ENCODE measurements at places on chromosomes 6 and 20. TPM values are rescaled to one million over a fixed set of nuclear protein-coding genes. Genes with fewer than 3 reads are reported as not detected.

DNA sequence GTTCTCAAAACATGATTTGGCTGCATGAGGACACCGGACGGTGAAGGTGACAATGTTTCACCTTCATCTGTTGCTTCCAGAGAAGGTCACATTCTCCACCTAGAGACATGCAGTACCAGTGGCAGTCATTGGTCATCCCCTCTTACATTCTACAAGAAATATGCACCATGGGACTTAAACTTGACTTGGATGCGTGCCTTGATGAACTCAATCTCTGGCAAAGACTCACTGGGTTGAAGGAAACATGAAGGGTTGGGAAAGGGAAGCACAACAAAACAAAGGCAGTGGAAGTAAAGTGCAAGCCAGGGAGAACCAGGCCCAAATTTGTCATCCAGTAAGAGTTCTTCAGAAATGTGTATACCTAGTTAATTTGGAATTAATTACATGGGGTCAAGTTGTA, 39.4 kb upstream of the ARMH2 start:
- H3K27me3 ChIP-seq = no peaks in the 10 kb centered on the region
- H3K4me3 ChIP-seq = no peak overlapping the region
- H3K36me3 ChIP-seq = peaks cover 83% of the 10 kb centered on the region
- no peak for DNase-seq

Gene ANKEF1
- total RNA-seq = 3.5 TPM

- H3K27ac ChIP-seq = no peak overlapping the region
- H3K36me3 ChIP-seq = peaks cover 7% of the 10 kb centered on the region
- H3K4me1 ChIP-seq = peaks cover 27% of the 10 kb centered on the region
- no peak overlapping the region for H3K4me3 ChIP-seq
- H3K27me3 ChIP-seq = no peaks in the 10 kb centered on the region
These were observed 13.4 kb downstream of the SLX4IP start for GRCh38 chr20:10448270-10449156.

- H3K27ac ChIP-seq = no peak overlapping the region
- DNase-seq = no peak
- no peaks in the 10 kb centered on the region for H3K36me3 ChIP-seq
- no peak overlapping the region for H3K4me3 ChIP-seq
These were observed 137.1 kb downstream of the DNAH8 start for GRCh38 chr6:38852215-38852614.

DNA sequence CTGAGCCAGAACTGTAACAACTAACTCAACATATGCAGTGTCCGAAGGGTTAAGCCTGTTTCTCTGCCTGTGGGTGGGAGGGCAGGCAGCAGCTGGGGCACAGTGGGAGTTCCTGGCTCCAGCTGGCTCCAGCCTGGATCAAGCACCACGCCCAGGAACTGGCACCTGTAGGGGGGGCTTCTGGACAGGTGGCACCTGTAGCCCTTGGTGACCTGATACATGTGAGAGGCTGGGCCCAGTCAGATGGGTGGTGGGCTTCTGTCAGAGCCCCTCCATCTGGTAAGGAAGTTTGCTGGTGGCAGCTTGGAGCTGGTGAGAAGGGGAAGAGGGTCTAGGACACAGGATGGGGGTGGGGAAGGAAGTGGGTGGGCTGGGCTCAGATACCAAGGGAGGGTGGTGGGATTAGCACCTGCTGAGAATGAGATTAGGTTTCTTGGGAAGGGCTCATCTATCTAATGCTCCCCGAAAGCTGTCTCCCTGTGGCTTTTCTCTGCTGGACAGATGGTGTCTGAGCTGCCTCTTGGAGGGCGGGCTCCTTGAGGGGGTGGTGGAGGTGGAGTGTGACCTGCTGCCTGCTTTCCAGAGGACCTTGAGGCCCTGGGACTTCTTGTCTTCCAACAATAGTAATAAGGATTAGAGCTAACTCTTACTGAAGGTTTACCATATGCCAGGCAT, 28.5 kb downstream of the BCL2L1 start:
- no peak overlapping the region for H3K4me3 ChIP-seq
- H3K4me1 ChIP-seq = peaks cover 56% of the 10 kb centered on the region
- no peaks in the 10 kb centered on the region for H3K27me3 ChIP-seq
- H3K36me3 ChIP-seq = peaks cover 60% of the 10 kb centered on the region

- no peaks in the 10 kb centered on the region for H3K27me3 ChIP-seq
- H3K4me3 ChIP-seq = no peak overlapping the region
- no peak overlapping the region for H3K27ac ChIP-seq
- no peaks in the 10 kb centered on the region for H3K36me3 ChIP-seq
These were observed 365.0 kb upstream of the CHD6 start for GRCh38 chr20:41983159-41983558.

GRCh38 chr20:30922129-30922528, 335.3 kb upstream of the DEFB115 start:
- H3K36me3 ChIP-seq = peaks cover 7% of the 10 kb centered on the region
- DNase-seq = no peak
- H3K4me3 ChIP-seq = no peak overlapping the region
- no peaks in the 10 kb centered on the region for H3K4me1 ChIP-seq

GRCh38 chr20:49697071-49697470, 16.6 kb downstream of the B4GALT5 start:
- H3K27ac ChIP-seq = peak overlapping the region; percentile 39
- DNase-seq = no peak
- no peak overlapping the region for H3K4me3 ChIP-seq
- no peaks in the 10 kb centered on the region for H3K27me3 ChIP-seq
- peaks cover 58% of the 10 kb centered on the region for H3K4me1 ChIP-seq
- H3K36me3 ChIP-seq = peaks cover 13% of the 10 kb centered on the region

- no peaks in the 10 kb centered on the region for H3K27me3 ChIP-seq
- peaks cover 18% of the 10 kb centered on the region for H3K36me3 ChIP-seq
- H3K27ac ChIP-seq = no peak overlapping the region
- DNase-seq = no peak
These were observed 154.4 kb downstream of the TMEM200A start for GRCh38 chr6:130520221-130520620.

DNA sequence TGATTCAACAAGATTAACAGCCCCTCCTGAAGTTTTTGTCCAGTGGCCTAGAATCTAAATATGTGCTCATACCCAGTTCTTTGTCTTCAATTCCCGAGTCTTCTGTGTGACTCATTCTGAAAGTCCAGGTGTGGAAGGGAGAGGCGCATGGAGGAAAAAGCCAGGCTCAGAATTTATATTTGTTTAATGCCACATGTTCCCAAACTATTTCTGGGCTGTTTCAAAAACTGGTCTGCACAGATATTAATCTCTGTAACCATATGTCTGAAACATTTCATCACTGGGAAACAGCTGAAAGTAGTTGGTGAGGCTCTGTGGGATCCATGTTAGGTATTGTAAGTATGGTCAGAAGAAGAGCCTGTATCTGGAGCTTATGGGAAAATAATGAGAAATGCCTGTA, 266.0 kb downstream of the PAX1 start:
- H3K4me1 ChIP-seq = no peaks in the 10 kb centered on the region
- H3K36me3 ChIP-seq = no peaks in the 10 kb centered on the region
- H3K4me3 ChIP-seq = no peak overlapping the region
- no peak overlapping the region for H3K27ac ChIP-seq

Gene PRSS16
- total RNA-seq = 0.38 TPM

GRCh38 chr6:155341130-155341828, 27.0 kb upstream of the TFB1M start:
- H3K4me1 ChIP-seq = peaks cover 27% of the 10 kb centered on the region
- no peak for DNase-seq
- peaks cover 36% of the 10 kb centered on the region for H3K36me3 ChIP-seq
- no peaks in the 10 kb centered on the region for H3K27me3 ChIP-seq

Gene DYNLT2
- 2.0 TPM for total RNA-seq

Gene OGFR
- total RNA-seq = 69.9 TPM

Gene SCRT2
- total RNA-seq = not detected

GRCh38 chr6:142846883-142847287, 98.1 kb downstream of the HIVEP2 start:
- no peak for DNase-seq
- H3K4me3 ChIP-seq = peak overlapping the region; percentile 79
- H3K36me3 ChIP-seq = peaks cover 34% of the 10 kb centered on the region
- peaks cover 96% of the 10 kb centered on the region for H3K4me1 ChIP-seq
- no peaks in the 10 kb centered on the region for H3K27me3 ChIP-seq

Gene HDGFL1
- not detected for total RNA-seq

DNA sequence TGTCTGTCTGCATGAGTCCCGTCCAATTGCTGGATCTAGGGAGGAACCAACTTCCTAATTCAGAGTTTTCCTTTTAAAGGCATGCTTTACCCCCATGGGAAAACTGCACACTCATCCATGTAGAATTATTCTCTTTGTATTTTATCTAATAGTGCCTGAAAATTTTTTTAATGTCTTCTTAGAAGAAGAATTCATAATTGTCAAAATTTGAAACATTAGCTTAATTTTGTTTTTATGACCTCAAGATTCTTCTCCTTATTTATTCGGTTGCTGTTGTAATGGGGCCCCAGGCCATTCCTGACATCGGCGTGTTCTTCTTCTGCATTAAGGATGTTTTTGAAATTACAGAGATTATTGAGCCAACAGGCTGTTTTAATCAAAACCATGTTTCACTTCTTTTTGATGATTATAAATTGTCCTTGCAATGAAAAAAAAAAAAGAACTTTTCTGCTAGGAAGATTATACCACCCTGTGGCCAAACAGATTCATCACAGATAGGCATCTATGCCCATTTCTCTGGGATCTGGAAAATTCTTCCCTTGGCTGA, 100.3 kb downstream of the ZNF217 start:
- peaks cover 22% of the 10 kb centered on the region for H3K4me1 ChIP-seq
- no peaks in the 10 kb centered on the region for H3K36me3 ChIP-seq
- H3K4me3 ChIP-seq = no peak overlapping the region

Gene HLA-DMB
- total RNA-seq = 4.6 TPM

- no peaks in the 10 kb centered on the region for H3K27me3 ChIP-seq
- peak overlapping the region; percentile 86 for H3K27ac ChIP-seq
- peaks cover 46% of the 10 kb centered on the region for H3K4me1 ChIP-seq
- H3K36me3 ChIP-seq = peaks cover 2% of the 10 kb centered on the region
- no peak for DNase-seq
These were observed 16.7 kb upstream of the LMBRD1 start for GRCh38 chr6:69813508-69813907.

- no peak for DNase-seq
- no peaks in the 10 kb centered on the region for H3K36me3 ChIP-seq
- H3K4me1 ChIP-seq = no peaks in the 10 kb centered on the region
- H3K27ac ChIP-seq = no peak overlapping the region
- H3K4me3 ChIP-seq = no peak overlapping the region
These were observed 809.5 kb upstream of the FLRT3 start for GRCh38 chr20:15146948-15147347.

Gene CD2AP
- total RNA-seq = 35.0 TPM

DNA sequence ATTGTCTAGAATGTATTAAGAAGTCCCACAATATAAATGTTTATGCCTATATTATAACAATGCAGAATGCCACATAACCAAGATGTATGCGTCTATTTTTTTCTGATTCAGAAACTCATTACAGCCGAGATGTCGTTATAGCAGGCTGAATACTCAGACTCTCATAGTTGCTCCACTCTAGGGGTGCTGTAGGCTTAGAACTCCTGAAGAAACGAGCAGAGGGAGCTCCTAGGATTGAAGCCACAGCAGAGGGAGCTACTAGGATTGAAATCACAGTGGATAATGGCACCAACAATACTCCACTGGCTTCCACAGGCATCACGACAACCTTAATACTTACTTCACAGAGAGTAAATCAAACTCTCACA, 208.9 kb downstream of the KIF16B start:
- peaks cover 15% of the 10 kb centered on the region for H3K36me3 ChIP-seq
- no peaks in the 10 kb centered on the region for H3K27me3 ChIP-seq
- H3K4me3 ChIP-seq = no peak overlapping the region
- no peak overlapping the region for H3K27ac ChIP-seq
- DNase-seq = no peak

Gene FNDC1
- not detected for total RNA-seq

DNA sequence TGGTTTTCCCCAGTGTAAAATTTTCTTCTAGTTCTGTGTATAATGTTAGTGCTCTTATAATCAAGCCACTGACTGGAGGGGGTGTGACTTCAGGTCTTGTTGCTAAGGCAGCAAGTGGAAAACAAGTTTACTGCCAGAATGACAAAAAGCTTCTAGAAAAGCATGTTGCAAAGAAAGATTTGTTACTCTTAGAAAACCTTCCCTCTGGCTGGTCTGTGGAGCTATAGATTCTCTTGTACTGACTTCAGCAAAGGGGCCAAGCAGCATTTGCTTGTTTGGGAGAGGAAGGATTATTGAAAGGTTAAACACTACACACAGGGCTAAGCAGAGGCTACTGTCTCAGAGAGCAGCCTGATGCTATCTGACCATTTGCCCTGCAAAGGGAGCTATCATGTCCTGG, 288.8 kb downstream of the BTBD9 start:
- no peak overlapping the region for H3K4me3 ChIP-seq
- no peak overlapping the region for H3K27ac ChIP-seq
- H3K36me3 ChIP-seq = no peaks in the 10 kb centered on the region
- DNase-seq = no peak

- no peak overlapping the region for H3K4me3 ChIP-seq
- no peaks in the 10 kb centered on the region for H3K36me3 ChIP-seq
- DNase-seq = no peak
- H3K4me1 ChIP-seq = peaks cover 13% of the 10 kb centered on the region
- H3K27me3 ChIP-seq = no peaks in the 10 kb centered on the region
These were observed 5.0 kb downstream of the STMN3 start for GRCh38 chr20:63648190-63648589.

DNA sequence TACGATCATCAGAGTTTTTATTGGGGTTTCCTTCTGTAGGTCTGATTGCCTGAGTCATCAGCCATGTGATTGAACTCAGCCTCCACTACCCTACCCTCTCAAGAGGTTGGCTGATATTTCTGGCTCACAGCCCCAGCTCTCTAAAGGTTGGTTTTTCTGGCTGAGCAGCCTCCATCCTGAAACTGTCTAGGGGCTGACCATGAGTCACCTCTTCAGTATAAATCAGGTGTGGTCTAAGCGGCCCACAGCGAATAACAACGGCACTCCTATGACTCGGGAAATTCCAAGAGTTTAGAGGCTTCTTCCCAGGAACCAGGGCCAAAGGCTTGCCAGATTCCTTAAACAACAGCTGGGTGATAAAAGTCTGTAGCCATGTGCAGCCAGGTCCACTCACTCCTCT, 115.5 kb downstream of the SOD2 start:
- DNase-seq = no peak
- H3K36me3 ChIP-seq = peaks cover 3% of the 10 kb centered on the region
- H3K4me3 ChIP-seq = no peak overlapping the region
- peaks cover 20% of the 10 kb centered on the region for H3K27me3 ChIP-seq
- no peaks in the 10 kb centered on the region for H3K4me1 ChIP-seq
- H3K27ac ChIP-seq = no peak overlapping the region

DNA sequence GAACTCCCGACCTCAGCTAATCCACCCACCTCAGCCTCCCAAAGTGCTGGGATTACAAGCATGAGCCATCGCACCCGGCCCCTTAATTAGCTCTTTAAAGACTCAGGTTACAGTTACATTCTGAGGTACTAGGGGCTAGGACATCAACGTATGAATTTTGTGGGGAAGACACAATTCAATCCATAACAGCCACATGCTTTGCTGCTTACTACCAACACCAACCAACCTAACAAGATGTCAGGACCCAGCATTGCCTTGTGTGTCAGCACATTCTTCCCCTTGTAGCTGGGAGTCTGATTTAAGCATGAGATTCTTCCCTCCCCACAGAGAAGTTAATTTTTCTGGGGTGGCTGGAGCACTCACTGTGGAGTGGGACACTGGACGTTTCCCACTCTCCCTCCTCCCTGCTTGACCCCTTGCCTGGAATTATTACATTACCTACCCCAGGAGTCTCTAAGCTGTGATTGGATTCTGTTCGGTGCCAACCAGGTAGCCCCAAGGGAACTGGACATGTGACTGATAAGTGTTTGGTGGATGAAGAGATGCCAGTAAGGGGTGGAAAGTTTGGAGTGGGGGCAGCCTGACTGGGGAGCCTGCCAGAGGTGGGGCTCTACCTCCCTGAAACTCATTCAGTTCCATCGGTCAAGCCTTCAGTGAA, 5.6 kb upstream of the PXMP4 start:
- H3K36me3 ChIP-seq = no peaks in the 10 kb centered on the region
- DNase-seq = no peak
- no peaks in the 10 kb centered on the region for H3K27me3 ChIP-seq
- no peaks in the 10 kb centered on the region for H3K4me1 ChIP-seq
- no peak overlapping the region for H3K27ac ChIP-seq
- H3K4me3 ChIP-seq = no peak overlapping the region

Measured in activated naive CD8-positive, alpha-beta T cell treated with anti-CD3 and anti-CD28 coated beads for 36 hours (primary cell).